ENCODE measurements at places on chromosomes 16 and 17.

DNA sequence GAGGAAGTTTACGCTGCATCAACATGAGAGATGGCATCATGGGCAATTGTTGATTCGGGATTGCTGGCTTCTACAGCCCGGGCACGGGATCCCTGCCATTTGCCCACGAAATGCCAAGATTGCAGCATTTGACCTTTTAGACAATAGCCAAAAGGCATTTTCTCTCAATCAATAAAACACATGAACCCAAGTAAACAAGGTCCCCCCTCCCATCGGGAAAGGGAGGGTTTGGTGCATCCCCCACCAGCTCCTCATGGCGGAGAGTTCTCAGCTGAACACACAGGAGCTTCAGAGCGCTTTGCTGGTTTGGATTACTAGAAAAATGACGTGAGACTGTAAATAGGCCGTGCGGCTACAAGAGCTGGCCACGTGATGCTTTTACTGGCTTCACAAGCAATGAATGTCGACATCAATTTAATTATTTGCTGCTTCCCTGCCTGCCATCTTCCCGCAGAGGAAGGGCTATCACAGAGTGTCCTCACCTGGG lies 147.6 kb downstream of the C16orf95 start:
- DNase-seq = no peak

GRCh38 chr17:11705111-11705510 lies 106.8 kb downstream of the DNAH9 start:
- no peak for DNase-seq

GRCh38 chr17:36608794-36609497 lies 7.6 kb downstream of the MRM1 start:
- DNase-seq = no peak

DNA sequence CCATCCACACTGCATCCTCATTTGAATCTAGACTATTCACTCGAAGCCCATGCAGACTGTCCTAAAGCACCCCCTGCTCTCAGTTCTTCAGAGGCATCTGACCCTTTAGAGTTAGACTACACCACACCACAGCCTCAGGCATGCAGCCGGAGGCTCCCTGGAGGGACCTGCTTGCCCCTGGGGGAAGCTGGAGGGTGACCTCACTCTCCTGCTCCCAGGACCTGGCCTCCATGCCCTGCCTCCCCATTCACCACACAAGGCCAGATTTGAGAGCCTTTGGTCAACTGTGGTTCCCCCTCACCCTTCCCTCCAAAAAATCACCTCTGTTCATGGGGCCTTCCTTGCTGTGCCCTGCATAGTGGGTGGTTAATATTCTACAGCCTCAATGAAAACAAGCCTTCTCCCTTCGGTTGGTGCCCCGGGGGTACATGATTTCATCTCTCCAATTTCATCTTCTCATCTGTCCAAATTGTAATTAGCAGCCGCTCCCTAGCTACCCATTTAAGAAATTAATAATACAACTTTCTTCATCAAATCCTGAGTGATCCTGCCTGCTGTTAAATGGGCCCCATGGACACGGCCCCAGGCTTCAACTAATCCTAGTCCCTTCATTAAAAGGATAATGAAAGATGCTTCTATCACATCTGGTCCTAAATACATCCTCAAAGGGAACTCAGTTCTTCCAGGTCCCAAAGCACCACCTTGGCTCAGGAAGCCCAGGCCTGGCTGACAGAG lies 24.4 kb downstream of the ABCC12 start:
- DNase-seq = no peak

DNA sequence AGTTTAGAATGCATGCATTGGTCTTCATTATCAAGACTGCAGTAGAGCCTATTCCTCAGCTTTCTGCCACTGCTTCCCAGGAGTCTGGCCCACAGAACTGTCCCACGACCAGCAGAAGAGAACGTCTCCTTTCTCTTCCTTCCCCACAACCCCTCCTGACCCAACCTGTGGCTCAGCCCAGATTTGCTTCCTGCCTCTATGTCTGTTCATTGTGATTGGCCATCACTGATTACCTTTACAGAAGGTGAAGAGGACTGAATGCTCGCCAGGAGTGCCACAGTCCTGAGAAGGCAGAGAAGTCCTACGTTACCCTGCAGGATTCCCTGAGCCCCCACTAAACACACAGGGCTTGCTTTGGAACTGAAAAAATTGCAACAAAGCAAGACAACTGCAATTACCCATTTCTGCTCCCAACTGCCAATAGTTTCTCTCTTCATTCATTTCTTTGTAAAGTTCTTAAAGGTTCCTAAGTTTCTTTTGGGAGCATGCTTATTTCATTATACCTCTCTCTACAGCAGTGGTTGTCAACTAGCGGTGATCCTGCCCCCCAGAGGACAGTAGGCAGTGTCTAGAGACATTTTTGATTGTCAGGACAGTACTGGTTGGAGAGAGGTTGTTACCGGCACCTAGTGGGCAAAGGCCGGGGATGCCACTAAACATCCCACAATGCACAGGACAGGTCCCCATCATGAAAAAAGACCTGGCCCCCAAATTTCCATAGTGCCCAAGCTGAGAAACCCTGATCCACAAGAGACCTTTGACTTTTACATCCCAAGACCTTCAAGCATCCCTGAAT lies 4.5 kb upstream of the NAT9 start:
- no peak for DNase-seq

GRCh38 chr17:57270801-57271245 lies 14.5 kb downstream of the MSI2 start:
- no peak for DNase-seq

DNA sequence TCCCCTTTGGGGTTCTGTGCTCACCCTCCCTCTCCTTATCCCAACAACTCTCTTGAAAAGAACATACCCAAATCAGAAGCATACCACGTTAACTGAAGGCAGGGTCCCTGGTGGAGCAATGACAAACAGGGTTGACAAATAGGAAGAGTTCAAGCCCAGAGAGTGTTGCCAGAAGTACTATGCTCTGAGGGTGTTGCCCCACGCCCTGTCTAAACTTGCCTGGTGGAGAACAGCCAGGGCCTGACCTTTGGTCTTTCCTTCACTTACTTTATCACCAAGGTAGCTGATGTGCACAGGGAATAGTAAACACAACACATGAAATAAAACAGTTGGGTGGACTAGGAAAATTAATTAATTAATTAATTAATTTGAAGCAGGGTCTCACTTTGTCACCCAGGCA lies 23.3 kb downstream of the ZNF75A start:
- no peak for DNase-seq

GRCh38 chr17:19335951-19336631 lies 26.4 kb downstream of the B9D1 start:
- DNase-seq = no peak

GRCh38 chr17:38416840-38417209 lies 11.4 kb upstream of the ARHGAP23 start:
- no peak for DNase-seq

DNA sequence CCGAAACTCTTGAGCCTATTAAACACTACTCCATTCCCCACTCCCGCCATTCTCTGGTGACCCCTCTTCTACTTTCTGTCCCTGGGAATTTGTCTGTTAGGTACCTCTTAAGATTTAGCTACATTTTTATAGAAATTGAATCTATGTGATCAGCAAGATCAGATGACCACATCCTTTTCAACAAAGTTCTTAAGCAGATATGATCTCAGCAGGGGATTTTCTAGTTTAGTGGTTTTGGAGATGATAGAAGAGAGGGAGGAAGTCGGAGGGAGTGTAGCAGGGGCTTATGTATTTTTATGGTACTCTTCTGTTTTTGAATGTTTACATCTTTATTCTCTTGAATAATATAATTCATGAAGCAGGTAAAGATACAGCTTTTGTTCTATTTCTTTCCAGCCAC lies 40.8 kb downstream of the RPA1 start:
- no peak for DNase-seq

DNA sequence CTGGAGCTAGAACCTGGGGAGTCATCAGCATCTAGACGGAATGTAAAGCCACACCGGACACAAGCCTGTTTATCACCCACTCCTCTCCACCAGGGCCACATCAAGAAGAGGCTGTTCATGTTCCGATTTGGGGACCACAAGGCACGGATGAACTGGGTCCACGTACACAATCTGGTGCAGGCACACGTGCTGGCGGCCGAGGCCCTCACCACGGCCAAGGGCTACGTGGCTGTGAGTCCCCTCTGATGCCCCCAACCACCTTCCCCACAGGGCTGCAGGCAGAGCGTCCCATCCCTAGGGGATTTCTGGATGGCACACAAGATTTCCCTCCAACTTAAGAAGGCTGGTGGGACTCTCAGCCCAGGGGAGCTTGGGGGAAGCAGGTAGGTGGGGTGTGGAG lies 19.1 kb downstream of the SDR42E2 start:
- no peak for DNase-seq

DNA sequence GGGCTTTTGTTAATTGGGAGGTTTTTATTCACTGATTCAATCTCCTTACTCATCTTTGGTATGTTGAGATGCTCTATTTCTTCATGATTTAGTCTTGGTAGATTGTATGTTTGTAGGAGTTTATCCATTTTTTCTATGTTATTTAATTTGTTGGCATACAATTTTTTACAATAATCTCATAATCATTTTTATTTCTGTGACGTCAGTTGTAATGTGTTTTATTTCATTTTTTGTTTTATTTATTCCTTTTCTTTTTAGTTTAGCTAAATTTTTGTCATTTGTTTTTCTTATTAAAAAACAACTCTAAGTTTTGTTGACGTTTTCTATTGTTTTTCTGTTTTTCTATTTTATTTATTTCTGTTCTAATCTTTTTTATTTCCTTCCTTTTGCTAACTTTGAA lies 389.8 kb downstream of the HS3ST3B1 start:
- no peak for DNase-seq

DNA sequence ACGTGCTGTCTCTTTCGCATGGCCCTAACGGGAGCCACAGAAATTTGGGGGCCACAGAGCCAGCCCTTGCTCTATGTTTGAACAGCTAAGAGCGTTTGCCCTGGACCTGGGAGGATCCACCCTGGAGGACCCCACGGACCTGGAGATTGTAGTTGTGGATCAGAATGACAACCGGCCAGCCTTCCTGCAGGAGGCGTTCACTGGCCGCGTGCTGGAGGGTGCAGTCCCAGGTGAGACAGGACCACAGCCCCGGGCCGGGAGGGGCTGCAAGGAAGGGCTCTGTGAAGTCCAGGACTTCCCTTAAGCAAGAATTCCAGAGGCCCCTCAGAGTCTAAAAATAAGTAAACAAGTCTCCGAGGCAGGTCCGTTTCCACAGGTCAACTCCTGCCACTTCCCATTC lies 11.9 kb downstream of the CDH15 start:
- DNase-seq = no peak

GRCh38 chr17:59616253-59616920 lies 3.3 kb upstream of the CLTC start:
- no peak for DNase-seq

DNA sequence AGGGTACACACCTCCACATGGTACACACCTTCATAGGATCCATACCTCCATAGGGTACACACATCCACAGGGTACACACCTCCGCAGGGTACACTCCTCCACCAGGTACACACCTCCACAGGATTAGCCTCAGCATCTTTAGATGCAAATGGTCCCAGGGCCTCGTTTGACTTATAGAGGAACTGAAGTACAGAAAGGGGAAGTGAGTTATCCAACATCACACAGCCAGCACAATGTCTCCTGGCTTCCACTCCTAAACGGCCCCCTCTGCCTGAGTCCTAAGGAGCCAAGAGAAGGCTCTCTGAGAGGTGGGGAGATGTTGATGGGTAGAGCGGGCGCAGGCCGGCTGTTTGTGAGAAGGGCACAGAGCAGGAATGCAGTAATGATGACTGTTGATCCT lies 12.0 kb downstream of the FOXN1 start:
- DNase-seq = no peak

GRCh38 chr17:18954321-18954720 lies 2.4 kb downstream of the SLC5A10 start:
- no peak for DNase-seq

GRCh38 chr16:17939122-17939536 lies 397.4 kb downstream of the NPIPA8 start:
- no peak for DNase-seq

DNA sequence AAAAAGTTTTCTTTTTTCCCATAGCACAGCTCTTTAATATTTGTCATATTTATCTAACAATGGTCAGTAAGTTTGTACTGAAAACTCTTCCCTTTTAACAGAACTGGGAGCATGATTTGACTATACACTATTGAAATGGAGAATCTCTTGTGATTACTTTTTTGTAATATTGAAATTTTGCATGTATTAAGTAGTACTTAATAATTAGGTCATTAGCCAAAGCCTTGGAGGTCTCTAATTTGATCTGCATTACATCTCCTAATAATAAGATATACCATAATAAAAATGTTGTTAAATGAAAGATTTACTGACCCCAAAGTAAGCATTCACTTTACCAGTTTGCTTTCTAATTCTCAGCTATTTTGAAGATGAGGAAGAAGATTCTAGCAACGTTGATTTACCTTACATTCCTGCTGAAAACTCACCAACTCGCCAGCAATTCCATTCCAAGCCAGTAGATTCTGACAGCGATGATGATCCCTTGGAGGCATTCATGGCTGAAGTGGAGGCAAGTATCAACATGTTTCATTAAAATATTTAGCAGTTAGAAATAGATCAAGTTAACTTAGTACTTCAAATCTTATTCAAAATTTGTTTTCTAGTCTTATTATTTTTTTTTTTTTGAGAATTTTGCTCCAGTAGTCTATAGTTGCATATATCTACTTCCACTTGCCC lies 18.2 kb downstream of the DDX42 start:
- DNase-seq = no peak

- DNase-seq = no peak
Measured at GRCh38 chr17:58032691-58033415, 25.8 kb upstream of the SRSF1 start.

GRCh38 chr17:76565728-76566612 lies 19.7 kb downstream of the ST6GALNAC2 start:
- DNase-seq = no peak

DNA sequence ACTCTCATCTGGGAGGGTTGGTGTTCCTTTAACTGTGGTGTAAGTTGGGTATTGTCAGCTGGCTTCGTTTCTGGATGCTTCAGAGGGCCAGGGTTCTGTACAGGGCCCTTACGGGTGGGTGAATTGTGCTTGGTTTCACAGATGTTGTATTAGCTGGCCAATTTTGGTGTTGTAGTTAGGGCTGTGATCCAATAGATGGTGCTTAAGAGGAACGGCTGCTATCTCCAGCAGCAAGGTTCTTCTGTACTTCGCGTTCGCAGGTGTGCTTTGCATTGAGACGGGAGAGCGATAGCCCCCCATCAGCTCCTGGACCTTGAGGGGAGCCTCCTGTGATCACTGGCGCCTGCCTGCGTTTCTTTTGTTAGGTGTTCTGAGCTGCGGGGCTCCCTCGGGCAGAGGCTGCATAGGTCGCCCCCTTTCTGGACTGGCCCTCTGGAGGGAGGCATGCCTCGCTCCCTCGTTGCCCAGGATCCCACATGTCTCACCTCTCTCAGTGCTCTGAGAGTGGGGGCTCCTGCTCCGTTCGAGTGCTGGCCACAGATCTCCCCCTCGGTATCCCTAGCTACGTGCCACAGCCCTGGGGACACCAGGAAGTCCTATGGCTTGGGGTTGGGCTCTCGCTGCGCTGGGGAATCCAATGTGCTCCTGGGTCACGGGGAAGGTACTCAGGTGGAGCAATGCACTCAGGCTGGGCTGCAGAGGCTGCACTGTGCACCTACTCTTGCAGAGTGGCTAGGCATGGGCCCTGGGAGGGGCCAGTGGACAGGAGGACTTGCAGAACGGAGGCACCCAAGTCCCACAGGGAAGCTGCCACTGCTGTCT lies 837 bp upstream of the PRDM7 start:
- DNase-seq = no peak

All from omental fat pad (tissue), 4 donors.